Activated T-helper 1 cell treated with anti-CD3 and anti-CD28 coated beads, Interleukin-2, amount 50 U/mL, for 16 hours (primary cell): ENCODE measurements at places on chromosomes 1 and 21.

DNA sequence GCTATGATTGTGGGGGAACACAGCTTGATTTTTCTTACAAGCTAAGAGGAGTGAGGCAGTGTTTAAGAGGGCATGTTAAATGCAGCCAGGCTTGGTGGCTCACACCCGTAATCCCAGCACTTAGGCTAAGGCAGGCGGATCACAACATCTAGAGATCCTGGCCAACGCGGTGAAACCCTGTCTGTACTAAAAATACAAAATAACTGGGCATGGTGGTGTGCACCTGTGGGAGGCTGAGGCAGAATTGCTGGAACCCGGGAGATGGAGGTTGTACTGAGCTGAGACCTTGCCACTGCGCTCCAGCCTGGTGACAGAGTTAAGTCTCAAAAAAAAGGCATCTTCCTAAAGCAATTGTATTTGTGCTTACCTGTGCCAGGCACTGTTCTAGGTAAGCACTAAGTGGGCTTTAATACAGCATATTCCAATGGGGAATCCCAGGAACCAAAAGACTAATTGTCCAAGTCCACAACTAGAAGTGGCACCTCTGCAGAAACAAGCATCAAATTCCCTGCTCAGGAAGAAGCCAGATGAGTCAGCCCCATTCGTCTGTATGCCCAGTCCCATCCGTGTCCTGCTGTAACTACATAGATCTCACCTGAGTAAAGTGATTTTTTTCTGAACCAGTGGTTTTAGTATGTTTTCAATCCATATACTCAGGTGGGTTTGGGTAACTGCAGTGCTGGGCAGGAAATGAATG is 4.6 kb downstream of the RCC1 start:
- DNase-seq = no peak

- DNase-seq = no peak
Observed at GRCh38 chr1:186838380-186839040, 9.8 kb downstream of the PLA2G4A start.

- DNase-seq = no peak
Observed at GRCh38 chr1:22816067-22816775, 105.6 kb downstream of the EPHB2 start.

DNA sequence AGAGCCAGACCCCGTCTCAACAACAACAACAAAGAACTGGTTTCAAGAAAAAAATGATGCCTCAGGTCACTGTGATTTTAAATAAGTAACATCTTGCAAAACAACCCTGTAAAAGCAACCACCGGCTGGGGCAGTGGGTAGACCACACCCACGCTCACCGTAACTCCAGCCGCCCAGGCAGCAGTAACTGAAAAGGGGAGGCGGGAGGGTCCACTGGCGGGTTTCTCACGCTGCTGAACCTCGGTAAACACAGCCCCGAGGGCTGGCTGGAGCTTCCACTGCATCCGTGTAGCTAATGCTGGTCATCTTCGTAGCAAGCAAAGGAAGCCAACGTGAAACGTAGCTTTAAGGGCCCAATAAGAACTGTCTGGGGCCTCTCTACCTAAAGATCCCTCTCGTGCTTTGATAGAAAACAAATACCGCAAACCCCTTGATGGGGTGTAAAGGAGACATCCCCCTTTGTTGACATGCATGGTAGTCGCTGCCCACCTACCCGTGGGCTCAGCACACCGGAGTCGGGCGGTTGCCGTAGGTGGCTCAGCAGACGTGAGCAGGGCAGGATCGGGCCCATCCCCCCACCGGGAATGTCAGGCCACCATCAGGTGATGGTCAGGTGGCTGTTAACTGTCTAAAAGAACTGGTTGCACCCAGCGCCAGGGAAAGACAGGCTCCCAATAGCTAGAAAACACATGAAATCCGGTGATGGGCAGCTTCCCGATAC is 4.2 kb downstream of the C1orf159 start:
- DNase-seq = no peak

GRCh38 chr1:59845091-59845490 is 30.3 kb downstream of the HOOK1 start:
- DNase-seq = no peak

DNA sequence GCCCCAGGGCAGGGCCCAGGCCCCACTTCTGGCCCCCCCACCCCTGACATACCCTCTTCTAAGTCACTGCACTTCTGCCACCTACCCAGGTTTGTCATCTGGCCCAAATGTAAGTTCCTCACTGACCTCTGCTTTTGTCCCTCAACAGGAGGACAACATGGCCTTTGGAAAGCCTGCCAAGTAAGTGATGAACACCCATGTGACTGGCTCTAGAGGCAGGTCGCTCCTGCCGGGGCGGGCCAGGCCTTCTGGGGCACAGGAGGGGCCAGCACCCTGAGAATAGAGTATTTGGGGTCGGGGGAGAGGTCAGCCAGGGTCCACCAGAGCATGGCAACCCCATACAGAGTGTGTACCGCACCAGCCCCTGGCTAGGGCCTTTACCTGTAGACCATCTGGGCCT is 9.9 kb upstream of the SYTL1 start:
- DNase-seq = no peak

DNA sequence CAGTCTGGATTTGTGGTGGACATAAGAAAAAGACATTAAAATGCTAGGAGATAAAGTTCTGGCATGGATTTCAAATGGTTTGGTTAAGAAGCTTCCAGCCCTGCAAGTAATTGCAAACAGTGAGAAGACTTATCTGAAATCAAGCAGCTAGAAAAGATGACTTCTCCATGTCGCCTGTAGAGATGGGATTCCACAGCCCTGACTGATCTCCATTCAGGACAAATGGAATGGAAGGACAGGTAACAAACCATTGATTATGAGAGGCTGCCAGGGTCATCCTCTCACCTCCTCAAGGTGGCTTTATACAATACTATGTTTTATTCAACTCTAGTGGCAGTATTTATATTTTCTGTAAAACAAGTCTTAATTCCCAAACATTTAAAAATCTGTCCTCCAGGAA is 237.9 kb downstream of the HLX start:
- no peak for DNase-seq

- DNase-seq = no peak
Observed at GRCh38 chr1:53834776-53835175, 3.3 kb downstream of the NDC1 start.
